GM12878 (cell line): ENCODE measurements at places on chromosomes 16 and 17. TPM values are rescaled to one million over a fixed set of nuclear protein-coding genes. Genes with fewer than 3 reads are reported as not detected.

- H3K36me3 ChIP-seq, result no peaks in the 10 kb centered on the region
- no peak overlapping the region for H3K27ac ChIP-seq
- DNase-seq, result no peak
- H3K27me3 ChIP-seq, result no peaks in the 10 kb centered on the region
- no peaks in the 10 kb centered on the region for H3K4me1 ChIP-seq
These were observed 194.1 kb upstream of the GSE1 start for GRCh38 chr16:85418978-85419491.

Gene EVI2A
- total RNA-seq, result 21.4 and 22.9 TPM in 2 replicates

DNA sequence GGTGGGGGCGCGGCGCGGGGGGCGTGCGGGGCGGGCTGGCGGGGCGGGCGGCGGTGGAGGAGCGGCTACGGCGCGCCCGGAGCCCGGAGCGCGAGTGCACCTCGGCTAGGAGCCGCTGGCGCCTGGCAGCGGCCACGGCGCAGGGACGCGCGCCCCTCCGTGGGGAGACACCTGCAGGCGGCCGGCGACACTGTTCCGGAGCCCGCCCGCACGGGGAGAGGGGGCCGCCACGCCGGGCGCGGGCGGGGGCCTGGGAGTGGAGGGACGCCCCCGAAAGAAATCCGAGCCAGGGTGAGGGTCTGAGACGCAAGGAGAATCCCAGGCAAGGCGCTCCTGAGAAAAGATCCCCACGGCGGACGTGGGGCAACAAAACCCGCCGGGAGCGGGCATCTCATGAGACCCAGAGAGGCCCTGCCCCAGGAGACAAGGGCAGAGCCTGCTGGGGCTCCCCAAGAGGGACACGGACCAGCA is at the start of gene GSG1L:
GSG1L (minus strand) TSS at position 124 of the 471 bp plus-strand sequence. CDS start 290 bp downstream, outside the sequence.
- H3K27ac ChIP-seq, result no peak within 1 kb of the TSS
- H3K27me3 ChIP-seq, result peaks cover 7% of the 10 kb centered on the region
- no peak for DNase-seq
- no peaks in the 10 kb centered on the region for H3K4me1 ChIP-seq

- H3K36me3 ChIP-seq, result no peaks in the 10 kb centered on the region
- no peak overlapping the region for H3K4me3 ChIP-seq
- H3K4me1 ChIP-seq, result peaks cover 13% of the 10 kb centered on the region
- DNase-seq, result no peak
These were observed 6.0 kb downstream of the RSPRY1 start for GRCh38 chr16:57192146-57192545.

Gene KRTAP9-8
- total RNA-seq, result not detected in 2 replicates

GRCh38 chr16:2337431-2338296 is 2.9 kb downstream of the ABCA3 start:
- no peaks in the 10 kb centered on the region for H3K36me3 ChIP-seq
- no peak overlapping the region for H3K27ac ChIP-seq
- peaks cover 3% of the 10 kb centered on the region; the same call in 1 of the 2 replicates for H3K4me1 ChIP-seq
- H3K4me3 ChIP-seq, result no peak overlapping the region
- H3K27me3 ChIP-seq, result no peaks in the 10 kb centered on the region

Gene CIBAR2
- total RNA-seq, result not detected in 2 replicates

DNA sequence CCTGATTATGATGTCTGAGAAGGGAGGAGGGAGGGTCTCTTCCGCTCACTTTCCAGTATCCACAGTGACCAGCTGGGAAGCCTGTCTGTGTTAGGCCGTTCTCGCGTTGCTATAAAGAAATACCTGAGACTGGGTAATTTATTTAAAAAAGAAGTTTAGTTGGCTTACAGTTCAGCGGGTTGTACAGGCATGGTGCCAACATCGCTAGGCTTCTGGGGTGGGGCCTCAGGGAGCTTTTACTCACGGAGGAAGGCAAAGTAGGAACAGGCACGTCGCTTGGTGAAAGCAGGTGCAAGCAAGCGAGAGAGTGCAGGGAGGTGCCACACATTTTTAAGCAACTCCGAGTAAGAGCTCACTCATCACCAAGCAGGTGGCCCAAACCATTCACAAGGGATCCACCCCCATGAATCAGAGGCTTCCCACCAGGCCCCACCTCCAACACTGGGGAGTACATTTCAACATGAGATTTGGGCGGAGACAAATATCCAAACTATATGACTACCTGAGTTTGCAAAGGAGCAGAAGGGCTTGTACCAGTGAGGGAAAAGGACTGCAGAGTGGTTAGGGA is 137.5 kb downstream of the CCDC182 start:
- peaks cover 43% of the 10 kb centered on the region for H3K4me1 ChIP-seq
- H3K27me3 ChIP-seq, result no peaks in the 10 kb centered on the region
- H3K4me3 ChIP-seq, result no peak overlapping the region
- H3K27ac ChIP-seq, result no peak overlapping the region
- DNase-seq, result no peak

GRCh38 chr16:86640265-86640843 is 62.0 kb downstream of the FOXL1 start:
- no peak overlapping the region for H3K4me3 ChIP-seq
- no peaks in the 10 kb centered on the region for H3K4me1 ChIP-seq
- DNase-seq, result no peak
- no peak overlapping the region for H3K27ac ChIP-seq
- no peaks in the 10 kb centered on the region for H3K36me3 ChIP-seq
- no peaks in the 10 kb centered on the region; the same call in 1 of the 2 replicates for H3K27me3 ChIP-seq

Gene TPSD1
- not detected in 2 replicates for total RNA-seq

- no peak overlapping the region for H3K4me3 ChIP-seq
- peaks cover 2% of the 10 kb centered on the region for H3K27me3 ChIP-seq
- no peaks in the 10 kb centered on the region for H3K4me1 ChIP-seq
- no peak for DNase-seq
- H3K27ac ChIP-seq, result no peak overlapping the region
These were observed 1.9 kb downstream of the PMP22 start for GRCh38 chr17:15263206-15263579.

DNA sequence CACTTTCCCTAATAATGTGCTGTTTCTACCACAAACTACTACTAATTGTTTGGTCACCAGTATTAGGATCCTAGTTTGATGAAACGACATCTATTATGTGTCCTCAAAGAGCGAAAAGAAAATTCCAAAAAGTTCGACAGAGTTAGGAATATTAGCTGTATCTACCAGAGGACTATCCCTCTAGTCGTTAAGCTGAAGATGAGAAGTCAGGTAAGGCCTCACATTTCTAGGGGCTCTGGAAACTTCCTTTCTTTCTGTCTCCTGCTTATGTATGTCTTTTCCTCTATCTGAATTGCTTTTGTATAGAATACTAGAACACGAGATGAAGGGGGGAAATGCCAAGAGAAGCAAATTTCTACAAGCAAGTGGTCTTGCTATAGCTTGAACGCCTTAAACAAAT is 1.6 kb downstream of the GLG1 start:
- DNase-seq, result no peak
- H3K4me3 ChIP-seq, result peak overlapping the region; percentile 93
- H3K27me3 ChIP-seq, result no peaks in the 10 kb centered on the region

GRCh38 chr16:35506018-35506897 is 2046.8 kb downstream of the TP53TG3F start:
- H3K36me3 ChIP-seq, result no peaks in the 10 kb centered on the region
- no peak overlapping the region for H3K4me3 ChIP-seq
- H3K4me1 ChIP-seq, result no peaks in the 10 kb centered on the region
- DNase-seq, result no peak
- no peaks in the 10 kb centered on the region for H3K27me3 ChIP-seq

GRCh38 chr17:41579484-41580243 is 7.0 kb downstream of the KRT14 start:
- H3K27me3 ChIP-seq, result no peaks in the 10 kb centered on the region; the same call in 1 of the 2 replicates
- no peaks in the 10 kb centered on the region for H3K4me1 ChIP-seq
- H3K4me3 ChIP-seq, result no peak overlapping the region
- H3K27ac ChIP-seq, result no peak overlapping the region

- no peak for DNase-seq
- H3K27me3 ChIP-seq, result no peaks in the 10 kb centered on the region; the same call in 1 of the 2 replicates
- H3K4me3 ChIP-seq, result no peak overlapping the region
- H3K4me1 ChIP-seq, result no peaks in the 10 kb centered on the region
- no peaks in the 10 kb centered on the region for H3K36me3 ChIP-seq
- no peak overlapping the region for H3K27ac ChIP-seq
These were observed 174.0 kb upstream of the GSE1 start for GRCh38 chr16:85438981-85439685.

GRCh38 chr17:2023692-2024571 is 1.2 kb downstream of the RTN4RL1 start:
- no peaks in the 10 kb centered on the region for H3K36me3 ChIP-seq
- peaks cover 18% of the 10 kb centered on the region for H3K27me3 ChIP-seq
- DNase-seq, result no peak
- no peak overlapping the region for H3K27ac ChIP-seq

Gene G6PC1
- 0.11 TPM in 1 of 2 replicates, not detected in the other for total RNA-seq

Gene SPATA22
- total RNA-seq, result not detected in 2 replicates

DNA sequence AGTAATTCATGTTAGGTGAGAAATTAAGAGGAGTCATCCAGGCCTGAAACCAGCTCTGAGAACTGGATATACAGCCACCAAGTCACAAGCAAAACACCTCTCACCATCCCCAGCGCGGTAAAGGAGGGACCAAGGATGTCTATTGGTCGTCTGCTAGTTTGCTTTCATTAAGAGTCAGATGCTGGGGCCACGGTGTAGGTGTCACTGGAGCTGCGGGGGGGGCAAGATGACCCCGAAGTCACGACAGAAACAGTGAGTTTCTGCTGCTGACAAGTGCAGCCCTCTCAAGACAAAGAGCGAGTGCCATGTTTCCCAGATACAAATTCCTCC is 790 bp downstream of the NCBP3 start:
- peak overlapping the region; percentile 96 for H3K4me3 ChIP-seq
- H3K4me1 ChIP-seq, result peaks cover 17% of the 10 kb centered on the region
- H3K27ac ChIP-seq, result peak overlapping the region; percentile 79
- H3K27me3 ChIP-seq, result no peaks in the 10 kb centered on the region
- peaks cover 9% of the 10 kb centered on the region; the same call in 1 of the 2 replicates for H3K36me3 ChIP-seq
- DNase-seq, result no peak

Gene GAS2L2
- total RNA-seq, result not detected in 2 replicates

DNA sequence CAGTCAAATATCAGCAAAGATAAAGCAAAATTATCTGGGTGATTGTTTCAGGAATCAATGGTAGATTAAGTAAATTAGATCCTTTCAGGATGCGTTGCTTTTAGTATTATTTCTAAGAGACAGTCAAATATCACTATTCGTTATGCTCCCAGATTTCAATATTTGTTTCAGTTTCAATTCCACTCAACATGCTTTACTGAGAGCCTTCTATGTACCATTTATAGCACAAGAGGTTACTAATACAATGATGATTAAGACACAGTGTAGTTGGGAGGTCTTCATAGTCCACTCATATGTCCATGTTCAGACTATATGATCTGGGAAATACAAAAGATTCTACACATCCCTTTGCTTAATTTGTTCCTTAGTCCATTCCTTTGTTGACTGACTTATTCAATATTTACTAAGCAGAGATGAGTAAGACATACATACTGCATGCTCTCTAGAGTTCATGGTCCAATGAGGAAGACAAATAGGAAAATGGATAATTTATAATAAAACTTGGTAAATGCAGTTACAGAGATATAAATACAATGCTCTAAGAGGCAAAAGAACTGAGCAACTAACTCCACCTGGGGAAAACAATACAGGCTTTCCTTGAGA is 88.2 kb upstream of the NOG start:
- DNase-seq, result no peak
- no peaks in the 10 kb centered on the region for H3K27me3 ChIP-seq
- H3K27ac ChIP-seq, result no peak overlapping the region
- no peaks in the 10 kb centered on the region for H3K4me1 ChIP-seq
- no peak overlapping the region for H3K4me3 ChIP-seq
- H3K36me3 ChIP-seq, result no peaks in the 10 kb centered on the region

Gene CCT6B
- total RNA-seq, result 2.8 TPM in 2 replicates

DNA sequence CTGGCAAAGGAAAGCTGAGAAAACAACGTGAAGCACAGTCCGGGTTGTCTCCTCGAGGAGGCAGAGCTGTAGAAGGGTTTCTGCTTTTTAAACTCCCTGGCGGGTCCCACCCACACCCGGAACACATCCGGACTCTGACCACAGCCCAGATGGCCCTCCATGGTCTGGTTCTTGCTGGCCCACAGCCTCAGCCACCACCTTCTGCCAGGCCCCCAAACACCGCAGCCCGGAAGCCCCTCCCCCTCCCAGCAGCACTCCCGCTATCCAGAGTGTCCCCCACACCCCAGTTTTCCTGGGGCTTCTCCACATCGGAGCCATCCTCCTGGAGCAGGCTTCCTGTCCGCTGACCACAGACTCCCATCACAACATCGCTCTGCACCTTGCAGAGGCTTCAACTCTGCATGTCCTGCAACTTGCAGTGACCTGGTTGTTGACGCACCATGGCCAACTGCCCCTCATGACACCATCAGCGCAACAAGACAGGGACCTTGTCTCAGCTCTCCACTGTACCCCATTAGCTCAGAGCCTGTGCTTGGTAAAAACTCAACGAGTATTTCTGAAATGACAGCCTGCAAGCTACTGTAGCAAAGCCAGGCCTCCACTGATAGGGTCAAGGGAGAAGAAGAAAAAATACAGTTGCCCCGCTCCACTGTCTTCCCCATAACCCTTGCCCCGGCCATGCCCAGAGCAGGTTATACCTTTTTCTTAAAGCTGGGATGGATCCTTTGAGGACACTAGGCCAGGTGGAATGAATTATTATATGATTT is 129.8 kb downstream of the C16orf78 start:
- no peaks in the 10 kb centered on the region for H3K36me3 ChIP-seq
- no peak overlapping the region for H3K4me3 ChIP-seq
- no peak for DNase-seq
- H3K27ac ChIP-seq, result no peak overlapping the region

DNA sequence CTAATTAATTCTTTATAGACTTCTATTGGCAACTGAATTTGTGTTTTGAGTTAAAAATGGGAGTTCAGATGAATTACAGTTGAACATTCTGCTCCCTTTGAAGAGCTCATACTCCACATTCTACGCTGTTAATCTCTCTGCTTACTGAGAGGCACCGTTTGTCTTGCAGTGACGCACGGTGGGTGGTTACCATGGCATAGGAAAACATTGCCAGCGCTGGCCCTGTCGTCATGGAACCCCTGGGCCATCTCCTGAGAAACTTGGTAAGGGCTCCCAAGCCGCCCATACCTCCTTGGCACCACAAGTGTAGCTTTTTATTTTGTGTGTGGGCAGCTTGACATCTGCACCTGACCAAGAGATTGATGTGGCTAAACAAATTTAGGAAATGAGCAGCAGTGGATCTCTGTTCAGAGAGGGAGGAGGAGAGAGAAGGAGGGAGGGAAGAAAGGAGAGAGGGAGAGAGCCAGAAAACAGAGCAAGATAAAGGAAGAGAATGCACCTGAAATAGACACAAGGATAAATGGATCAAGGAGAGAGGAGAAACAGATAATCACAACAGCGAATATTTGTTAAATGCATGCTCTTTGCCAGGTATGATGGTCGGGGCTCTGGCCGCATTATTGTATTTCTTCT is 398.5 kb downstream of the HAPSTR1 start:
- no peaks in the 10 kb centered on the region for H3K27me3 ChIP-seq
- no peak overlapping the region for H3K4me3 ChIP-seq
- no peak for DNase-seq

- H3K4me3 ChIP-seq, result peak overlapping the region; percentile 55; the same call in 1 of the 2 replicates
- H3K27me3 ChIP-seq, result no peaks in the 10 kb centered on the region
- H3K36me3 ChIP-seq, result no peaks in the 10 kb centered on the region
- H3K4me1 ChIP-seq, result peaks cover 4% of the 10 kb centered on the region; the same call in 1 of the 2 replicates
These were observed 23.4 kb downstream of the SLC25A10 start for GRCh38 chr17:81735264-81736102.
